ENCODE measurements at places on chromosomes 12 and 14.
A peak's percentile ranks its signal among the peaks of the same experiment; 100 is the strongest.

DNA sequence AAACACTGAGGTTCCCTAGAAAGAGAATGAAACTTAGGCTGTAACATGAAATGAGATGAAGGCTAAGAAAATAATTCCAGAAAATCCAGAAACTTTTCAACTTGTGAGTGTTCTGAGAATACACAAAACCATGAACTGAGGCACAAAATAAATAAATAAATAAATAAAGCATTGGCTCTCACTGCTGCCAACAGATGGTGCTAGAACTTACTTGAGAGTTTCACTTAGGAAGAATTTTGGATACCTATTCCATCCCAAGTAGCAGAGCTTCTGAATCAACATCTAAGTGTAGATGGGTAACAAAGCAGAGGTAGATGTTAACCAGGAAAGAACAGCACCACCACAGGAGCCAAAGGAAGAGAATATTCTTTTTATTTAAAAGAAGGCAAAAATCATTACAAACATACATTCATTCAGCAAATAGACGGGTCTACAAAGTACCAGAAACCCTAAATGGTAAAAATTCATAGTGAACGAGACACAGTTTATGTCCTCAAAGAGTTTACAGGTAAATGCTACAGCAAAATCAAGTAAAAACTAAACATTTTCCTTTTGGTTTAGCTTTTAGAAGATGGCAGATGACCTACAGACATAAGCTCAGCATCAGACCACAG lies 16.7 kb downstream of the EPS8 start:
- DNase-seq, result no peak

- no peak for DNase-seq
These were observed 2.5 kb downstream of the HNRNPA1 start for GRCh38 chr12:54282949-54283593.

GRCh38 chr14:20631023-20631879 lies 10.2 kb downstream of the OR6S1 start:
- peak; percentile 4 for DNase-seq

- no peak for DNase-seq
These were observed 1.5 kb downstream of the STYK1 start for GRCh38 chr12:10672231-10672868.

DNA sequence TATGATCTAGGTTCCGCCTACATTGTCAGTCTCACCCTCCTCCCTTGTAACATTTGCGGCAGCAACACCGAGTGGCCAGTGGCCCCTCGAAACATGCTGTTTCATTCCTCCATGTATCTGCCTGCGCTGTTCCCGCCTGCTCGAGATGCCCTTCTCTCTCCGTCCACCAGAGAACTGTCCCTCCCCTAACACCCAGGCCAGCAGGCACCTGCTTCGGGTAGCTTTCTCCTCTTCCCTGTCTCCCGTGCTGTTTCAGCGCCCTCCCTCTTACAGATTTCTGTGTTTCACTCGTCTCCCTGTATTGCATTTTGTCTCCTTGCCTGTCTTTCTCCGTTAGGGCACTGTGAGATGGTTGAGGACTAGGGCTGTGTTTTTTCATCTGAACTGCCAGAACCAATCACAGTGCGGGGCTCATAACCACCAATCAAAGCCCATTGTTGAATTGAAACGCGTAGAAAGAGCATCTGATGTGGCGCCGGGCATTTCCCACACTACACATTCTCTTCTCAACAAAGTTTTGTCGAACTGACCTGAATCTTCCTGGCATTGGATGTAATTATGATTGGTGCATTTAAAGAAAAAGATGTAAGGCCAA lies 40.9 kb upstream of the ELK3 start:
- no peak for DNase-seq
